ENCODE measurements at places on chromosomes 1 and 21.
A peak's percentile ranks its signal among the peaks of the same experiment; 100 is the strongest.

- no peak overlapping the region for H3K27ac ChIP-seq
- no peak overlapping the region for H3K4me3 ChIP-seq
- no peak for DNase-seq
- no peaks in the 10 kb centered on the region for H3K27me3 ChIP-seq
- H3K4me1 ChIP-seq: peaks cover 4% of the 10 kb centered on the region
Observed at GRCh38 chr1:53517109-53517508, 57.9 kb downstream of the DMRTB1 start.

GRCh38 chr1:41662061-41662764, 177.7 kb upstream of the EDN2 start:
- peak overlapping the region; percentile 87 for H3K4me3 ChIP-seq
- peaks cover 34% of the 10 kb centered on the region for H3K4me1 ChIP-seq
- H3K27ac ChIP-seq: peak overlapping the region; percentile 71
- no peak for DNase-seq
- no peaks in the 10 kb centered on the region for H3K27me3 ChIP-seq
- no peaks in the 10 kb centered on the region for H3K36me3 ChIP-seq

- no peak overlapping the region for H3K4me3 ChIP-seq
- DNase-seq: no peak
- no peaks in the 10 kb centered on the region for H3K27me3 ChIP-seq
- peaks cover 36% of the 10 kb centered on the region for H3K4me1 ChIP-seq
- H3K36me3 ChIP-seq: no peaks in the 10 kb centered on the region
Observed at GRCh38 chr1:6347641-6348487, 45.7 kb downstream of the ACOT7 start.

DNA sequence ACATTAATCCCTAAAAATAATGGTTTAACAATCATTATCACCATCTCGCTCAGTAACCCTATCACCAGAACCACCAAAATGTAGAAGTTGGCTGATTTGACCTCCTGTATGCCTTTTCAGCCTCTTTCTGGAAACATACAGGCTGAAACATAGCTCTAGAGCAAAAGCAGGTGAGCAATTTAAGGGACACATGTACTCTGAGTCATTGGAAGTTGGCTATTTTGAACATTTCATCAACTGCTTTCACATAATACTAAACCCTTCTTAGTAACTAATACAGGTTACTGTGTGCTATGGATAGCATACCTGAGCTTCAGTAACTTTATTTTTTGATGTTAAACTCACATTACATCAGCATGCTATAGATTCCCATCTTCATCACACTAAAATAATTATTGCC, 19.8 kb upstream of the DDAH1 start:
- H3K4me1 ChIP-seq: no peaks in the 10 kb centered on the region
- no peak overlapping the region for H3K4me3 ChIP-seq
- H3K27me3 ChIP-seq: no peaks in the 10 kb centered on the region
- no peaks in the 10 kb centered on the region for H3K36me3 ChIP-seq
- H3K27ac ChIP-seq: no peak overlapping the region

DNA sequence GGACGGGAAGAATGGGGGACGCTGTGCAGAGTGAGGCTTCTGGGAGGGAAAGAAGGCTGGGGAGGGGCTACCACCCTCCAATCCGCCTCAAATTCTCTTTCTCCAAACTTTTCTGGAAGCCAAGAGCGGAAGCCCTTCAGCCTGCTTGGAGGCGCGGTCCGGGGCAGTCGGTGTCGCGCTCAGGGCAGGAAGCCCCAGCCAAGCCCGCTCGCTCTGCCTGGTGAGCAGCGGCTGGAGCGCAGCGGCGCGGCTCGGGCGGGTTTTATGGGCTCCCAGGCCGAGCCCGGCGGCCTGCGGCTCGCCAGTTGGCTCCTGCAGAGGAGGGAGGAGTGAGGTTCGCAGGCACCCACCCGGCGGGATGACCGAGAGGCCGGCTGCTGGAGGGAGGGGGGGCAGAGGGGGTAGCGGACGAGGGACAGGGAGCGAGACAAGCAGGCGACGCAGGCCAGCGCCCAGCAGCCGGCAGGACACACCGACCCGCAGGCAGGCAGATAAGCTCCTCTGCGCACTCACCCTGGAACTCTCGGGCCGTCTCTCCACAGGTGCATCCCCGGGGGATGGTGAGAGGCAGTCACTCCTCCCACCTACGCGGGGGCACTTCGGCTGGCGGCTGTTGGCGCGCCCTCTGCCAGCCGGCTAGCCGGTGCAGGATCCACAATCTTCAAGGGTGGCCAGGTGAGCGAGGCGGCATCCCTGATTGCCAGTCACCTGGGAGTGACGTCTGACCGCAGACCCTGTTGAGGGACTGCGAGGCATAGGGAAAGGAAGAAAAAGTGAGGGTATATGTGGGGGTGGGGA, at the start of gene AVPR1B:
Gene AVPR1B (minus strand): TSS at position 238 of the 798 bp plus-strand sequence. CDS start 498 bp downstream, outside the sequence.
- peak within 1 kb of the TSS; percentile 22 for H3K4me3 ChIP-seq
- H3K4me1 ChIP-seq: peaks cover 51% of the 10 kb centered on the region
- no peaks in the 10 kb centered on the region for H3K36me3 ChIP-seq

DNA sequence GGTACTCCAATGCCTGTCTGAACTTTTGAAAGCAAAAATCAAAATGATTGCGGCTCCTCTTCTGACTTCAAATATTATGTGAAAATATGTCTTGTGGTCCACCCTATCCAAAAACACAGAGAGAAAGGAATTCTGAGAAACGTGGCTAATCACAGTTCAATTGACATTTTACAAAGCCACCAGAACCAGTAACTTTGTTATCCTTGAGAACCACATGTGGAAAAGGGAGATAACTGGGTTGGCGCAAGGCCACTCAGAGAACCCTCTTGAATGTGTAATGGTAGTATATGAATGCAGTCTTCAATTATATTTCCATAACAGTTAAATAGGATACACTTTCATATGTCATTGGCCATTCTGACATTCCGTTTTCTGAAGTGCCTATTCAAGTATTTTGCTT, 1030.0 kb upstream of the TMPRSS15 start:
- no peak overlapping the region for H3K4me3 ChIP-seq
- no peaks in the 10 kb centered on the region for H3K27me3 ChIP-seq
- H3K4me1 ChIP-seq: no peaks in the 10 kb centered on the region
- no peak for DNase-seq

GRCh38 chr21:26513212-26513611, 59.9 kb downstream of the CYYR1 start:
- H3K36me3 ChIP-seq: no peaks in the 10 kb centered on the region
- peaks cover 10% of the 10 kb centered on the region for H3K4me1 ChIP-seq
- no peak overlapping the region for H3K4me3 ChIP-seq

- DNase-seq: no peak
- peaks cover 10% of the 10 kb centered on the region for H3K4me1 ChIP-seq
- no peak overlapping the region for H3K4me3 ChIP-seq
- H3K27me3 ChIP-seq: no peaks in the 10 kb centered on the region
- H3K36me3 ChIP-seq: no peaks in the 10 kb centered on the region
- no peak overlapping the region for H3K27ac ChIP-seq
Observed at GRCh38 chr1:109863667-109864046, 47.0 kb upstream of the CSF1 start.

DNA sequence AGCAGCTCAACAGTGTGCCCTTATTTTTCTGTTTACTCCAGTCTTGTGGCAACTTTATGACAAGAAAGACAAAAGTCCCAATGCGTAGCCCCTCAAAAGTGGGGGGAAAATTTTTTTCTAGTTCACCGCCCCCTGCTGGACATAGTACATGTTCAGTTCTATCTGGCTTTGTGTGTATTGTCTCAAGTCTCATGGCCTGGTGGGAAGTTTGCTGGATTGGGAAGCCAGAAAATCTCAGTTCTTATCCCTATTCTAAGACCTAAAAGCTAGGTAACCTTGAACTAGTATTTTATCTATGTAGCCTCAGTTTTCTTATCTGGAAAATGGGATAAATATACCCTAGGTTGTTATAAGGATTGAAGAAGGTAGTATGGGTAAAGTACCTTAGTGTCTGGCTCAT, 55.8 kb upstream of the LDLRAP1 start:
- H3K36me3 ChIP-seq: peaks cover 5% of the 10 kb centered on the region
- no peak for DNase-seq
- no peak overlapping the region for H3K4me3 ChIP-seq
- H3K4me1 ChIP-seq: peaks cover 7% of the 10 kb centered on the region

DNA sequence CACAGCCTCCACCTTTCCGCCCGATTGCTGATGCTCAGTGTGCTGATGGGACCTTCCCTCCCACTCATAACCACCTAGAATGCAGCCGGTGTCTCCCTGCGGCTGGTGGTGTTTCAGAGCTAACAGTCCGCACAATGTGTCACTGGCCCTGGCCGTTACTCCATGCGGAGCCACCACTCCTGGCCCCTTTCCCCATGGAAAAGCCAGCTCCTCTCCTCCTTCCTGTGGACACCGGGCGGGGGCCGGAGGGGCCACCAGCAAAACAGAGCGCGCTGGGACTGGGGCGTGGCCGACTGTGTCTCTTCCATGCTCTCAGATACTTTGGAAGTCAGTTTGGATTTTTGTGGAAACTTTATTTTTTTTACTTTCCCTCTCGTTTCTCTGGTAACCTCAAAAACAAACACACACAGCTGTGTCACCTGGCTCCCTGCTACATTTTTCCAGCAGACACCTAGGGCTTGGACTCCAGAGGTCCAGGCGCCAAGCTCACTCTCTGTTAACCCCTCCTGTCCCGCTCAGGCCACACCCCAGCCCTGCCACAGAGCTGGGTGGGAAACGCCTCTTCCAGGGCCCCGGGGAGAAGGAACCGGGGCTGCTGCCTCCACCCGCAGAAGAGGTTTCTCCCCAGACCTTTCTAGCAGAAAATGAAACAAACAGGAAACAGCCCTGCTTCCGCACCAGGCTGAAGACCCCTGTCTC, 32.5 kb upstream of the COL6A2 start:
- peak overlapping the region; percentile 84 for H3K27ac ChIP-seq
- peaks cover 25% of the 10 kb centered on the region for H3K4me1 ChIP-seq
- peak overlapping the region; percentile 32 for H3K4me3 ChIP-seq
- no peaks in the 10 kb centered on the region for H3K36me3 ChIP-seq
- no peak for DNase-seq

DNA sequence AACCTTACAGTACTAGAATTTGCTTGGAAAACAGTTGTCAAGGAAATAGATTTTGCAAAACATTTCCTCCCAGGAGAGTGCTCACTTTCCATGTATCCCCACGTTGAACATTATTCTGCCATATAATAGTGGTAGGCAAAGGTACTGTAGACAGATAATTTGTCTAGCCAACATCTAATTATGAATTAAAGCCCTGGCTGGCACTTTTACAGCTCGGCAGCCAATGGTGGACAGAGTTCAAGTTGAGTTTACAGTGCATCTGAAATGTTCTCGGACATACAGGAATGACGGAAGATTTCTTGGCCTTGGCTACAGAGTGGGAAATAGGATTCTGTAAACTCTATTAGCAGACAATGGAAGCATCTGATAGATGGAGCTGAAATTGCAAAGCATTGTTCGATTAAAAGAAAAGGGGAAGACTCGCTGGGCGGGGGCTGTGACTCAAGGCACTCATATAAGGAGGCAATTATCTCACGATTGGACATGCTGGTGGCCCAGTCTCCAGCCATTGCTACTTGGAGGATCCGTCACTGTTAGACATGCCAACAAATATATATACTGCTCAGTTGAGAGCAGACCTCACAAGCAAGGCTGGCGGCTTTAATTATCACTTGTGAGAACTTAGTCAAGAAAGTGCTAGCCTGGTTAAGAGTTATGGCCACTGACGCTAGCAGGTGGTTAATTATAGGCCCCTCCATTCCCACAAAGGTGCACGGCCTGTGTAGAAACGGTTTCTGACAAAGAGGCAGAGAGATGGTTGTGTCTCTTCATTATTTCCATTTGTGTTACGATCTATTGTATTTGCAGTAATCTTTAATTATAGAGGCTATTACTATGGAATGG, 48.0 kb downstream of the MAN1C1 start:
- DNase-seq: no peak
- H3K27ac ChIP-seq: no peak overlapping the region
- no peaks in the 10 kb centered on the region for H3K4me1 ChIP-seq

GRCh38 chr1:26307363-26307781, 936 bp upstream of the UBXN11 start:
- no peaks in the 10 kb centered on the region for H3K36me3 ChIP-seq
- no peak overlapping the region for H3K4me3 ChIP-seq
- no peak for DNase-seq
- peaks cover 23% of the 10 kb centered on the region for H3K4me1 ChIP-seq
- H3K27ac ChIP-seq: peak overlapping the region; percentile 86

GRCh38 chr1:246805135-246805716, 81.0 kb downstream of the SCCPDH start:
- no peak overlapping the region for H3K27ac ChIP-seq
- H3K36me3 ChIP-seq: no peaks in the 10 kb centered on the region
- no peaks in the 10 kb centered on the region for H3K4me1 ChIP-seq
- no peaks in the 10 kb centered on the region for H3K27me3 ChIP-seq
- no peak overlapping the region for H3K4me3 ChIP-seq

DNA sequence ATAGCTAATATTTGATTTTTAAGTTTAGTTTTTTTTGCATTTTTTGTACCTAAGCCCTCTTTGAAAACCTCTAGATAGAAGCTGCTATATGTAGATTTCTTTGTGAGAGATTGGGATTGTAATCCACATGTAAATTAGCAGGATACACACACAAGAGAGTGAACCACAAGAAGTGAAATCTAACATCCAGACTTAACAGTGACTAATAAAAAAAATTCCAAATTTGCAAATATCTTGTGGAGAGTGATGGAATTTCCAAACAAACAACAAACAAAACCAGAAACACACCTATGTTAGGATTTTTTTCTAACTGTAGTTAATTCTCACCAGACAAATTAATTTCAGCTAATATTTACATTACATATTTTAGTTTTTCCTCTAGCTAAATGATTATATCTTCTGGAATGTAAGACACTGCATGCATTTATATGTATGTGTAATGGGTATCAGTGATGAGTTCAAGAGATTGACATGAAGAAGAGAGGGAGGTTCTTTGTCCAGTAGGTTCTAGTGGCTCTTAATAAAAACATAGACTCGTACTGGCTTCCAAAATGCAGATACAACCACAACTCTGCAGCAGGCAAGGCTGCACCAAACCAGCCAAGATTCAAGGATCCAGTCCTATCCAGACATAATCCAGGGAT, 12.8 kb downstream of the CLDN17 start:
- no peak for DNase-seq
- H3K27ac ChIP-seq: no peak overlapping the region
- H3K36me3 ChIP-seq: no peaks in the 10 kb centered on the region
- no peaks in the 10 kb centered on the region for H3K4me1 ChIP-seq
- H3K4me3 ChIP-seq: no peak overlapping the region
- no peaks in the 10 kb centered on the region for H3K27me3 ChIP-seq

DNA sequence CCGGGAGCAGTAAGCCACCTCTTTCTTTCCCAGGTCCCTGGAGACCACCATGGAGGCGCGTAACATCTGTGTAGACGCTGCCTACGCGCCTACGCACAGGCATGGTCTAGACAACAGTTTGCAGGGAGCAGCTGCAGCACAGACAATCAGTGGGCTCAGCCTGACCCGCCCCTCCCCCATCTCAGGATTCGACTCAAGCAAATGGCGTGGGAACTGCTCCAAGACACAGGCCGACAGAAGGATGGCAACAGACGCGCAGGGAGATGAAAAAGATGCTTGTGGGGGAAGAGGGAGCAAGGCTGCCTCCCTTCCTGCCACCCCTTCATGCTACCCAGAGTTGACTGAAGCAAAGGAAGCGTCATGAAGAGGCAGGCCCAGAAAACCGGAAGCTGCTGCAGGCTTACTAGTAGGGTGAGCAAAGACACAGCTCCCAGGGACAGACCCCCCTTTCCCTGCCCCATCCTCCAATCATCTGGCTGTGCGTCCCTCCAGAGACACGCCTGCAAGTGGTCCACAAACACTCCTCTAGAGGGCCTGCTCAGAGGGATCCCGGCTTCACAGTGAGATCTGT, 19.5 kb downstream of the STK40 start:
- peaks cover 55% of the 10 kb centered on the region for H3K36me3 ChIP-seq
- H3K27ac ChIP-seq: peak overlapping the region; percentile 24
- no peaks in the 10 kb centered on the region for H3K27me3 ChIP-seq
- H3K4me1 ChIP-seq: peaks cover 46% of the 10 kb centered on the region
- H3K4me3 ChIP-seq: no peak overlapping the region

- no peaks in the 10 kb centered on the region for H3K27me3 ChIP-seq
- H3K36me3 ChIP-seq: no peaks in the 10 kb centered on the region
- H3K4me1 ChIP-seq: no peaks in the 10 kb centered on the region
- no peak overlapping the region for H3K4me3 ChIP-seq
- DNase-seq: no peak
- H3K27ac ChIP-seq: no peak overlapping the region
Observed at GRCh38 chr21:25402134-25402961, 204.9 kb downstream of the MRPL39 start.
